Fibroblast of the aortic adventitia (primary cell): ENCODE measurements at places on chromosomes 2 and 18. TPM values are rescaled to one million over a fixed set of nuclear protein-coding genes. Genes with fewer than 3 reads are reported as not detected.

- no peak for DNase-seq
These were observed 51.3 kb upstream of the ODC1 start for GRCh38 chr2:10499275-10499907.

GRCh38 chr2:178976351-178976750 is 73.6 kb downstream of the CCDC141 start:
- DNase-seq: no peak

GRCh38 chr2:239152916-239153305 is 247.9 kb downstream of the HDAC4 start:
- no peak for DNase-seq

SCN7A gene
- under 0.01 and 4.7 TPM in 2 replicates for total RNA-seq

DNA sequence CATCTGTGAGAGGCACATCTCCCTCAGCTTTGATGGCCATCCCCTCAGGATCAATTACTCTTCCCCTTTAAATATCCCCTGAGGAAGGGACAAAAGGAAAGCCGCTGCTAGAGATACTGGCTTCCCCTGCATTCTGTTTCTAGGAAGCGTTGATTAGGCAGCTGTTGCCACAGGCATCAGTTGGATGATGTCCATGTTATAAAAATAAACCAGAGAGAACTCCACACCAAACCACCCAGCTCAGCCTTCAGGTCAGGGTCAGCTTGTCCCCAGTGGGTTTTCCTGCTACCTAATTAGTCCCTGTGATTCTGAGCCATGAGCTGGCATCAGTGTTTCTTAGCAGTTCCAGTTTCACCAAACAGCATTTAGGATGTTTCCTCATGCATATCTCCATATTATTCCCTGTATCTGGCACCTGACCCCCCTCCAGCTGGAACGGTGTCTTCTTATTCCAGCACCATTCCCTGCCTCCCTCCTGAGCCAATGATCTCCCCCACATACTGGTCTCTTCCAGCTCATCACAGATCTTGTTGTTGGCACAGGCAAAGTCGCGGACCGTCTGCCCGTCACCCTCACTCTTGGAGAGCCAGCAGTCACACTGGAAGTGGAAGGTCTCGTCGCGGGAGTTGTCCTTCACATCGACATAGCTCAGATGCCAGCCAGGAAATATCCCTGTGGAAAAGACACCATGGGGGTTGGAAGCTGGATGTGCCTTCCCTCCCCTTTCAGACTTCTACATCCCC is 168.4 kb downstream of the LOXHD1 start:
- no peak for DNase-seq

CTDP1 gene
- total RNA-seq: 14.1 and 15.5 TPM in 2 replicates

NT5C1B gene
- not detected in 2 replicates for total RNA-seq

GRCh38 chr2:11922294-11922693 is 175.9 kb downstream of the LPIN1 start:
- no peak for DNase-seq
